ENCODE measurements at places on chromosomes 2 and 18.

- no peak for DNase-seq
These were observed 80.3 kb upstream of the FZD7 start for GRCh38 chr2:201953396-201953795.

GRCh38 chr18:67583621-67584020, 67.1 kb upstream of the DSEL start:
- peak; percentile 34 for DNase-seq

DNA sequence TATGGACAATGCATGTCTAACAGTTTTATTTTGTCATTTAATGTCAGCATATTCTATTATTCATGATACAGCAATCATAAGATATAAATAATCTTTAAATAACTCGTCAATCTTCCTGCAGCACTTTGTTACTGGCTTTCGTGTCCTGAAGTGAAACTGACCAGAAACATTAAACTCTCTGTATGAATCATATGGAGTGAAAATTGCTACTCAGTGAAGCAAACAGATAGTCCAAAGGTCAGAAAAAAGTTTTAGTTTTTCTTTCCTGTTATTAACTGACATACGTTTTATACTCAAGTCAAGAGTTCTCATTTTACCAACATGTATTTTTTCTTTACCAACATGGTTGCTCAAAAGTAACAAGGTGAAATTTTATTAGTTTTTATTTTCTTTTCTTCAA, 106.8 kb upstream of the GALNT5 start:
- DNase-seq, result no peak

- no peak for DNase-seq
These were observed 35.7 kb upstream of the GYPC start for GRCh38 chr2:126620302-126620701.

DNA sequence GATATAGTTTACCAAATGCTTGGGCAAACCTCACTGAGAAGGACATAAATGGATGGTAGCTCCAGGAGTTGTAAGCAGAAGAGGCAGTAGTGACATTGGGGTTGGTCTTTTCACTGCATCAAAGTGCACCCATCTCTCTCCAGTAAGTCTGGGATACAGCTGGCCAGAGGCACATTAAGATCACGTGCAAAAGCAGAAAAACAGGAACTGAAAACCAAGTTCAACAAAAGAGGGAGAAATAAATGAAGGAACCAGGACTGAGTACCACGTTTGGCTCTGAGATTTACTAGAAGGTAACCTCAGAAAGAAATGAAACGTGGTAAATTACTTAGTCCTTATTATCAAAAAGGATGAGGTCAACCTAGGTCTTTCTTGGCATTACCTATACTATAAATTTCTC, 259.2 kb downstream of the OSR1 start:
- DNase-seq, result no peak

GRCh38 chr2:125167152-125167551, 1142.1 kb downstream of the CNTNAP5 start:
- no peak for DNase-seq

DNA sequence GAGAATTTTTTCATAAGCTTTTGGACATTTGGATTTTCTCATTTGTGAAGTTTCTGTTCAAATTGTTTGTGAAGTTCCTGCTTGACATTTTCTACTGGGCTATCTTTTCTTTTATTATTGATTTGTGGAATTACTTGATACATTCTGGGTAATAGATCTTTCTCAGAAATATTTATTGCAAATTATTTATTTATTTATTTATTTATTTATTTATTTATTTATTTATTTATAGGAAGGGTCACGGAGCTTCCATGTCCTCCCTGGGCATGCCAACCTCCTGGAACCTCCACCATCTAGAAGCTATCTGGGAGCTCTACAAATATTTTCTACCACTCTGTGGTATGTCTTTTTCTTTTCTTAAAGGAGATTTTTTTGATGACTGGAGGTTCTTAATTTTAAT, 25.7 kb upstream of the SERPINB7 start:
- DNase-seq, result no peak

- DNase-seq, result no peak
These were observed 16.6 kb downstream of the INPP5D start for GRCh38 chr2:233076749-233077148.

- DNase-seq, result no peak
These were observed 75.9 kb upstream of the LCLAT1 start for GRCh38 chr2:30371028-30371689.

GRCh38 chr2:233047206-233047605, 12.9 kb upstream of the INPP5D start:
- no peak for DNase-seq

DNA sequence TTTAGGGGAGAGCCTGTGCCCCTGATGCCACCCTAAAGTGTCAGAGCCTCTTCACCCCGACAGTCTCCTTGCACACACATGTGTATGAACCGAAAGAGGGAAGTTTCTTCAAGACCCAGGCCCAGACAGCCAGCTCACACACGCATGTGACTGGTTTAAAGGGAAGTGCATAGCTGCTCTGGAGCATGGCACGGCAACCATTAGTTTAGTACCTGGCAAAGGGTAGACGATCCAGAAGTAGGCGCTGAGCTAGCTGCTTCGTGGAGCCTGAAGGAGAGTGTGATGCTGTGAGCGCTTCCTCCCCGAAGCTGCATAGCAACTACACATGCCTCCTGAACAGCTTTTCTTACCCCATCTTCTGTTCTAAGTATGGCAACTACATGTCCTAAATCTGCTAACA, 91.7 kb downstream of the ZCCHC2 start:
- DNase-seq, result no peak

- peak; percentile 96 for DNase-seq
These were observed at the start of gene CTDP1 for GRCh38 chr18:79679552-79680099. TSS of gene CTDP1 (plus strand) at chr18:79679803. CDS start at chr18:79679948, 145 bp downstream.

GRCh38 chr2:173817582-173817981, 147.6 kb downstream of the SP3 start:
- no peak for DNase-seq

- DNase-seq, result peak; percentile 65
These were observed 90.9 kb upstream of the SMAD7 start for GRCh38 chr18:49041435-49042245.

GRCh38 chr18:78875016-78875777, 104.4 kb upstream of the SALL3 start:
- DNase-seq, result no peak

GRCh38 chr2:84964406-84965191, 6.4 kb upstream of the KCMF1 start:
- DNase-seq, result no peak

DNA sequence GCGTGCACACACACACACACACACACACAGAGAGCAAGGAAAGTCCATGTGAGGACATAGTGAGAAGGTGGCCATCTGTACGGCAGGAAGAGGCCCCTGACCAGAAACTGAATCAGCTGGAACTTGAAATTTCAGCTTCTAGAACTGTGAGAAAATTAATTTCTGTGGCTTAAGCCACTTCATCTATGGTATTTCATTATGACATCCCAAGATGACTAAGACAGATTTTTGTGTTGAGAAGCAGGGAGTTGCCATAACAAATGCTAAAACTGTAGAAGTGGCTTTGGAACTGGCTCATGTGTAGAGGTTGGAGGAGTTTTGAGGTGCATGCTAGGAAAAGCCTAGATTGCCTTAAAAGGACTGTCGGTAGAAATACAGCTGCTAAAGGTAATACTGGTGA, 63.4 kb upstream of the ZBTB7C start:
- peak; percentile 31 for DNase-seq

- DNase-seq, result peak; percentile 68
These were observed 5.9 kb downstream of the MFSD2B start for GRCh38 chr2:24015562-24016375.

GRCh38 chr2:71043531-71044407, 24.7 kb upstream of the NAGK start:
- no peak for DNase-seq

GRCh38 chr18:47611649-47612048, 318.8 kb downstream of the SMAD2 start:
- DNase-seq, result no peak

GRCh38 chr18:61719671-61720070, 173.1 kb downstream of the RNF152 start:
- no peak for DNase-seq

DNA sequence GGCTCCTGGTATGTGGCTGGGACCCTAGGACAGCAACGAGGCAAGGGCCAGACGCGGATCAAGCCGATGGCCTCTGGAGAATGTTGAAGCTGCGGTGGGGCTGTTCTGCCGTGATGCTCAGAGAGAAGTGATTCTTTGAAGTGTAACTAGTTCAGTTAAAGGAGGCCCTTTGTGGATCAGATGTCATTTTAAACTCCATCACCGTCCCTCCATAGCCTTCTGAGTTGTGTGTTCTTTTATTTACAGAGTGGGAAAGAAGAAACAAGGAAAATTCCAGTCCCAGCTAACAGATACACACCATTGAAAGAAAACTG, 403 bp downstream of the PNO1 start:
- DNase-seq, result no peak

- DNase-seq, result no peak
These were observed 25.9 kb downstream of the COL6A3 start for GRCh38 chr2:237388036-237388435.

DNA sequence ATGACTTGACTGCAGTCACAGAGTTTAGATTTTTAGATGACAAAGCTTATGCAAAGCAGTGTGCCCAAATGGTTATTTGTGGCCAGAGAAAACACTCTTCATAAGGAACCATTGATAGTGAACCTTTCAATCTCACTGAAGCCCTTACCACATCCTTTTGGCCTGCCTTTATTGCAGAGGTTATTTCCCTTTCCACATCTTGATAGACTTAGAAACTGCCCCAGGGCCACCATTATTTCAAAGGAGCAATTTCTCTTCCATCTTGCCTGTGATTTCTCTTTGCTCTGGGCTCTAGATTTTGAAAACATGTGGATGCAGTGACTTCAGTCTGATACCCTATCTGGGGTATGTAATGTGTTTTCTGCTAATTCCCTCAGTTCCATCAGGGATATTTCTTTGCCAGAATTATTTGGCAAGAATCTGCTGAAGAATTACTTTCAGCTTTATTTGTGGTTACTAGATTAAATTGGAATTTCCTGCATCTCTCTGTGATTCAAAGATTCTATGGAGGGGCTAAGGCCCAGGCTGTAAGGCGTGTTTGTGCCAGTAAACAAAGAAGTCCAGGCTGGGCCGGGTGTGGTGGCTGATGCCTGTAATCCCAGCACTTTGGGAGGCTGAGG, 51.0 kb downstream of the MOGAT1 start:
- peak; percentile 74 for DNase-seq

- no peak for DNase-seq
These were observed 585.1 kb upstream of the HNMT start for GRCh38 chr2:137379186-137379585.

- DNase-seq, result no peak
These were observed 261.7 kb upstream of the SLC39A10 start for GRCh38 chr2:195395362-195395761.

Measured in GM03348 (cell line).